ENCODE measurements at places on chromosomes 2 and 18.

DNA sequence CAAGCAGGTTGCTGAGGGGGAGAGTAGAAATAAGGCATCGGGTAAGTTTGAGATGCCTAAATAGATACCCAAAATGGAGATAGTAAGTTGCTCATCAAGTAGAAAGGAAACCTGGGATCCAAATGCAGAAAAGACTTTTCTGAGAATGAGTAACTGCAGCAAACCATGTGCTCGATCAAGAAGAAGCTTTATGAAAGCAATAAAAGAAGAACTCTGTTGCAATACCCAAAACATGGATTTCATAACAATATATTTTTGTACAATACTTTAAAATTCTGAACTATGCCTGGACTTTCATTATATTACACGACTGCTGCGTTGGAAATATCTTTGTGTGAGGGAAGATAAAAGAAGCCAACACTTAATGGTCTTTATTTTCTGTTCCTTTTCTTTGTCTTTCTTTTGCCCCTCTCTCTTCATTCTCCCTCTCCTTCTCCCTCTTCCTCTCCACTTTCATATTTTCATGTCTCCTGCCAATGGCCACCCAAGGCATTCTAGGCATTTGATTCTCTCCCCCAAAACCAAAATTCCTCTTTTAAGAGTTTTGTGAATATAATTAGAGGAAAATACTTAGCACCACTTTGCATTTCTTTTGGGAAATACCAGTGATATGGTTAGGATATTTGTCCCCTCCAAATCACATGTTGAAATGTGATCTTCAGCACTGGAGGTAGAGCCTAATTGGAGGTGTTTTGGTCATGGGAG lies 257.6 kb downstream of the MREG start:
- ATAC-seq = no peak

- ATAC-seq = no peak
Observed at GRCh38 chr2:2845806-2846315, 514.8 kb upstream of the MYT1L start.

- no peak for ATAC-seq
Observed at GRCh38 chr2:45177870-45178269, 168.6 kb upstream of the SIX2 start.

GRCh38 chr2:65878011-65878340 lies 445.6 kb upstream of the SPRED2 start:
- no peak for ATAC-seq

GRCh38 chr18:11980494-11981191 lies 664 bp upstream of the IMPA2 start:
- peak; percentile 95 for ATAC-seq

DNA sequence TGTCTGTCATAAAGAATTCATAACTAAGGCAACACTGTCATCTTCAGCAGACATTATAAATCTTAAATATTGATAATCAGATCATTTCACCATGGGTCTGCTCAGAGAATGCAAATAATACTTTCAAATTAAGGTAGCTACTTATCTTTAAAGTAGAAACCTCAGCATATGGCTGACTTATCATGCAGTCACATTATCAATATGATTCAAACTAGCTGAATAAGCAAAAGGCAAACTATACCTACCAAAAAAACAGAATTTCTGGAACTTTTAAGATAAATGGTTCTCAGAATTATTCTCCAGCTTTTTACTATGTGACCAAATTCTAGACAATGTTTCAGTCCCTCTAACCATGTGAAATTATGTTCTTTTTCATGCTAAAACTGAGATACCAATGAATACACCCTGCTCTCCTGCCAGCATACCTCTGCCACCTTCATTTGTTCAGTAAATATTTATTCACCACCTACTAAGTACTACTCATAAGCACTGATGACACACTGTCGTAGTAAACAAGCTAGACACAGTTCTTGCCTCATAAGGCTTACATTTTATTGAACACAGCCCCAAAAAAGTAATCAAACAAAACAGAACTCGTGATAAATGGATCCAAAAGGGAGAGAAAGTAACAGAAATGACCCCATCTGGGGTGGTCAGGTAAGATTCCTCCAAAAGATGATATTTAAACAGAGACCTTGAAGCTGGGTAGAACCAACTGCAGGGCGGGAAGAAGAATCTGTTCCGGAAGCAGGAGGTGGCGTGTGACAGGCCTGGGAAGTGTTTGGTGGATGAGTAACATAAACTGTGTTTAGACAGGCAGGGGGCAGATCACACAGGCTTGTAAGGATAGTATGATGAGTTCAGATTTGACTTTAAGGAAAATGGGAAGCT lies 17.7 kb downstream of the SPIRE1 start:
- no peak for ATAC-seq

- ATAC-seq = no peak
Observed at GRCh38 chr18:25248755-25249154, 103.2 kb downstream of the ZNF521 start.

DNA sequence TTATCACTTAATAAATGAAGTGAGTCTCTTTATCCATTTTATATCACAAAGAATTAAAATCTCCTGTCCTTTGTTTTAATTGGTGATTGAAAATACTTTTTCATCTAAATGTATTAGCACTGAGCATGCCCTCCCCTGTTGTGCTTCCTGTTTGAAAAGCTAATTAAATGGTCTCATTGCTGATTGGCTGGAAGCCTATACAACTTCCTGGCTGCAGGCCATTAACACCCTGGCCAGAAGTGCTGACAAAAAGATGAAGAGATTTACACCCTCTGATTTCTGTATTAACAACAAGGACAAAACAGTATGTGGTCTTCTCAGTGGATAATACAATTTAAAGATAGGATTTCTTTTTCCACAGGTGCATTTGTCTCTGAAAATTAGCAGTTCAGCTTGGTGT lies 548.0 kb downstream of the DCC start:
- no peak for ATAC-seq

GRCh38 chr2:73268366-73268829 lies 15.9 kb downstream of the FBXO41 start:
- ATAC-seq = no peak

DNA sequence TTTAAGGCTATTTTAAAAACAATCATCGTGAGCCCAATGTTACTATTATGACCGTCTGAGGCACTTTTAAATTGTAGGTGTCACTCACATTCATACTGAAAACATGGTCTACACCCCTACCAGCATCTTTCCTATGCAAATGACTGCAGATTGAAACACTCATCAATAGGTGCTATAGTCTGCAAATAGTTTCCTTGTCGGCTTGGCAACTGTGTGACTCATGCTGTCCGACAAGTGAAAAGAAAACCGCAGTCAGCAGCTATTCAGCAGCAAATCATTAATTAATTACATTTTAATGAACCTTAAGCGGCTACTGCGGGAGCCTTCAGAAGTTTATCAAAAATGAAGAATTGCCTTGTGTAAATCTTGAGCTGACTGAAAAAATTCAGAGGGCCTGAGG lies 134.4 kb downstream of the FIGN start:
- no peak for ATAC-seq

DNA sequence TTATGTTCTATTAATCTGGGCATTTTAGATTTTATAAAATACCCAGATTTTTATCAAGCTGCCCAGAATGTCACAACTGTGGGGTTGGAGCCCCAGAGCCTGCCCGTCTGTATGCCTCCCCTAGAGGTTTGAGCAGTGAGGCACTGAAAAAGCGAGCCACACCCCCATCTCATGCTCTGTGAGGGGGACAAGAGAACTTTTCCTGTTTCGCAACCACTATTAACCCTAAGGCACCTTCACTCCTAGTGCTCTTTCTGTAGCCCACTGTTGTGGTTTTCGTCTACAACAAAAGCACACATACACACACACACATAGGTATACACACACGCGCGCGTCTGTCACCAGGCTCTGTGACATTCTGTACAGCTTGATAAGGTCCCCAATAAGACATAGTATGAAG lies 38.0 kb downstream of the DCDC2C start:
- ATAC-seq = no peak

DNA sequence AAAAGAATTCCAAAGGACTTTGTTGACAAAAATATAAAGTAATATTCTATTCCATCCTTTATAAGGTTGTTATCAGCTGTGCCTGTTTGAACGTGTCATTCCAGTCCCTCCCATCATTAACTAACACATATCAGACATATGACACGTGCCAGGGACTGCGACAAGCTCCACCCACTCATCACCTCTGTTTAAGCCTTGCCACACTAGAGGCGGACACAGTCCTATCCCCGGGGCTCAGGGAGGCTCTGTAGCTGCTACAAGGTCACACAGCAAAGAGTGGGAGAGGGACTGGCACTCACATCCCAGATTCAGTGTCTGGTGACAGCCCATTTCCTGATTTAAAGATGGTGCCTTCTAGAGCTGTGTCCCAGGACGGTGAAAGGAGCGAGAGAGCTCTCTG lies 30.0 kb downstream of the TBC1D8 start:
- ATAC-seq = no peak

- peak; percentile 54 for ATAC-seq
Observed at GRCh38 chr18:61922435-61922834, 29.6 kb upstream of the RNF152 start.

- no peak for ATAC-seq
Observed at GRCh38 chr2:52659546-52659945, 1108.1 kb upstream of the CHAC2 start.

GRCh38 chr2:136342138-136342537 lies 224.2 kb upstream of the CXCR4 start:
- ATAC-seq = no peak

- no peak for ATAC-seq
Observed at GRCh38 chr2:174591740-174592139, 5.9 kb downstream of the WIPF1 start.

DNA sequence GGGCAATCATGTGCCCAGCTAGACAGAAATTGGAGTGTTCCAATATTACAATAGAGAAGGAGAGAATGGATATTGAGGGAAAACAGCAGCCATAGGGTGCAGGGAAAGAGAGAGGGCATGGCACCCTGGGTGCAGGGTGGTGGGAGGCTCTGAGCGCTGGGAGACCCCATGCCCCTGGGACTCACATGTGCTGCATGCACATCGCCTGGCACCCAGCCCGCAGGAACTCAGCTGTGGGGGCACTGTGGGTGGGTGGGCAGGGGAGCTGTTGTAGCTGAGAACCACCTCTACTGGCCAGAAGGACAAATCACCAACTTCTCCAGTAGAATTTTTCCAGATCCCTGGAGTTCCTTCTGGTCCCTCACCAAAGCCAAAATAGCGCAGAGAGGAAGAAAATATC lies 7.2 kb upstream of the NEURL3 start:
- ATAC-seq = no peak

DNA sequence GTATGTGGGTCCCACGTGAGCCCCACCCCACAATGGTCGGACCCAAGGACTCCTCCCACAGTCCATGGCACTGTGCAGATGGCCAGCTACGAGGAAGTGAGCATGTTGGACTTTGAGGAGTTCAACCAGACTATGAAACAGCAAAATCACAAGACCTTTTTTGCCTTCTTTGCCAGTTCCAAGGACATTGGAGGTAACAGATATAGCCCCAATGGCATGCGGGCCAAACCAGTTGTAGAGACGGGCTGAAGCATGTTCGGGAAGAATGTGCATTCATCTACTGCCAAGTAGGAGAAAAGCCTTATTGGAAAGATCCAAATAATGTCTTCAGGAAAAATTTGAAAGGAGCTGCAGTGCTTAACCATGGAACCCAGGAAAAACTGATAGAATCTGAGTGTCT lies 12.6 kb downstream of the DNER start:
- no peak for ATAC-seq

DNA sequence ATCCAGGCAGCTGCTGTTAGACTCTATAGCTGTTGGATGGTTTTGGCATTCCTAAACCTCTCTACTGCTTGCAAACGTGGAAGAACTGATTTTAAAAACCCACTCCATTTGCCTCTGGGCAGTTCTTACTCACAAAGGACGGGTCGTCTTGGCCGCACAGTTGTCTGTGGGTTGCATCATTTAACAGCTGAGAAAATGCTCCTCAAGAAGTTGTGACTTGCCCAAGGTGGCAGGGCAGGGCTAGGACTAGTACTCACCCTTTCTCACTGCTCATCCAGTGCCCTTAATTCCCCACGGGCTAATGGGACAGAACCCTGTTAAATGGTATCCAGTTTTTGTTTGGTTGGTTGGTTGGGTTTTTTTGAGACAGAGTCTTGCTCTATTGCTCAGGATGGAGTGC lies 997 bp upstream of the DRC1 start:
- ATAC-seq = no peak

DNA sequence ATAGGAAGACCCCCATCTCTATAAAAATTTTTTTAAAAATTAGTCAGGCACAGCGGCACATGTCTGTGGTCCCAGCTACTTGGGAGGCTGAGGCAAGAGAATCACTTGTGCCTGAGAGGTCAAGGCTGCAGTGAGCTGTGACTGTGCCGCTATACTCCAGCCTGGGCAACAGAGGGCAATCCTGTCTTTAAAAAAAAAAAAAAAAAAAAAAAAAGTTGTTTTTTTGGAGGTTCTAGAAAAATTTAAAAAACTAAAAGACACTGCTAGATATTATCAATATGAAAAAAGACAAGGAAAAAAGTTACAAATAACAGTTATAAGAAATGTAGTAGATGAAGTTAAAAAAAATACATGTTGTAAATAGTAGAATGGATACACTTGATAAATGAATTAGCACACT lies 56.1 kb upstream of the C2orf15 start:
- no peak for ATAC-seq

DNA sequence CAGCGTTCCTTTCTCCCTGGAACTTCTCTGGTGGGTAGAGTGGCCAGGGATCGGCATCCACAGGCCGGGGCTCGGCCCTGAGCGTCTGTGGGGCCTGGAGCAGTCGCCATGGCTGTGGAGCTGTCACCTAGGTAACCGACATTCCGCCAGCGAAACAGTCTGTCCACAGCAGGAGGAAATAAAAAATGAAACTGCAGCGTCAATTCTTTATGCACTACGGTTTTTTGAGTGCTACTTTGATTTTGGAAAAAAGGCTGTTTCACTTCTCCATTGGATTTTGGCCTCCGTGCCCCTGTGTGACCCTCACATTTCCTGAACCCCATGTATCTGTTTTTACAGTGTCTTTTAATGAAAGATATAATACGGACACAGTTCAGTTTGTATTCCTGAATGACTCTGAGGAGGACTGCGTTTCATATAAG lies 163.4 kb downstream of the LDLRAD4 start:
- ATAC-seq = no peak

GRCh38 chr2:72012886-72013574 lies 134.6 kb downstream of the CYP26B1 start:
- no peak for ATAC-seq

GRCh38 chr2:108803045-108803736 lies 16.6 kb downstream of the CCDC138 start:
- no peak for ATAC-seq

Measured in activated CD4-positive, CD25-positive, alpha-beta regulatory T cell treated with anti-CD3 and anti-CD28 coated beads, Interleukin-2, amount 50 U/mL, for 24 hours (primary cell).